ENCODE measurements at places on chromosomes 1 and 21. TPM values are rescaled to one million over a fixed set of nuclear protein-coding genes. Genes with fewer than 3 reads are reported as not detected.

Gene TAS1R3
- total RNA-seq: 0.85 TPM

Gene LENEP
- total RNA-seq: not detected

Gene A3GALT2
- not detected for total RNA-seq

Gene NOS1AP
- total RNA-seq: 0.70 TPM

Gene CA6
- total RNA-seq: not detected

Gene CACHD1
- 7.3 TPM for total RNA-seq

Gene NUF2
- 5.3 TPM for total RNA-seq

Gene SPRR2F
- total RNA-seq: not detected

Gene C1orf94
- total RNA-seq: not detected

Gene DDR2
- 11.1 TPM for total RNA-seq
